ENCODE measurements at places on chromosomes 3 and 15.

- H3K4me3 ChIP-seq = no peak overlapping the region
- H3K27ac ChIP-seq = no peak overlapping the region
- H3K4me1 ChIP-seq = no peaks in the 10 kb centered on the region
These were observed 299.9 kb upstream of the MME start for GRCh38 chr3:154780263-154780662.

- peaks cover 21% of the 10 kb centered on the region for H3K4me1 ChIP-seq
- no peaks in the 10 kb centered on the region for H3K36me3 ChIP-seq
- no peak overlapping the region for H3K4me3 ChIP-seq
- no peak for DNase-seq
- H3K27ac ChIP-seq = no peak overlapping the region
- H3K27me3 ChIP-seq = no peaks in the 10 kb centered on the region
These were observed 175.6 kb upstream of the WNT5A start for GRCh38 chr3:55662683-55663082.

GRCh38 chr15:61090386-61091288, 138.5 kb downstream of the RORA start:
- H3K4me1 ChIP-seq = peaks cover 4% of the 10 kb centered on the region
- no peaks in the 10 kb centered on the region for H3K27me3 ChIP-seq
- H3K27ac ChIP-seq = no peak overlapping the region
- H3K36me3 ChIP-seq = no peaks in the 10 kb centered on the region
- DNase-seq = no peak
- no peak overlapping the region for H3K4me3 ChIP-seq

GRCh38 chr3:177461765-177462164, 264.5 kb upstream of the TBL1XR1 start:
- H3K4me3 ChIP-seq = no peak overlapping the region

- no peak overlapping the region for H3K27ac ChIP-seq
- H3K4me1 ChIP-seq = peaks cover 4% of the 10 kb centered on the region
- no peak overlapping the region for H3K4me3 ChIP-seq
- peaks cover 53% of the 10 kb centered on the region for H3K27me3 ChIP-seq
- H3K36me3 ChIP-seq = no peaks in the 10 kb centered on the region
These were observed 4.3 kb downstream of the RNU6-1 start for GRCh38 chr15:67835297-67836133.

DNA sequence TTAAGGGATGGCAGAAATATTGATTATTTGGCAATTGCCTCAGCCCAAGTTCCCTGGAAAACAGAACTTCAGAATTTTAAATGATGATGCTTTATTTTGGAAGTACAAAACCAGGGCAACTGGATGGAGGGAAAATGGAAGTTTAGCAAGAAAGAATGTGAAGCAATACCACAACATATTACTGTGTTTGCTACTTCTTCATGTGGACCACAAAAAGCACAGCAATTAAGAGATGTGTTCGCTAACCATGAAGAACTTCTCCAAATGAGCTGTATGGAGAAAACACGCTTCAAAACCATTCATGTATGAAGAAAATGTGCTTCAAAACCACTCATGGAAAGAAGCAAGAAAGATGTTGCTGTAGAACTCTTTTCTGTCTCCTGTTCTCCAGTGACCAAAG, 64.7 kb upstream of the ARL6 start:
- H3K4me1 ChIP-seq = no peaks in the 10 kb centered on the region
- no peaks in the 10 kb centered on the region for H3K27me3 ChIP-seq
- no peaks in the 10 kb centered on the region for H3K36me3 ChIP-seq

- no peaks in the 10 kb centered on the region for H3K4me1 ChIP-seq
- H3K4me3 ChIP-seq = no peak overlapping the region
- H3K36me3 ChIP-seq = no peaks in the 10 kb centered on the region
- DNase-seq = no peak
- H3K27me3 ChIP-seq = no peaks in the 10 kb centered on the region
- H3K27ac ChIP-seq = no peak overlapping the region
These were observed 28.1 kb upstream of the MCTP2 start for GRCh38 chr15:94203306-94203705.

DNA sequence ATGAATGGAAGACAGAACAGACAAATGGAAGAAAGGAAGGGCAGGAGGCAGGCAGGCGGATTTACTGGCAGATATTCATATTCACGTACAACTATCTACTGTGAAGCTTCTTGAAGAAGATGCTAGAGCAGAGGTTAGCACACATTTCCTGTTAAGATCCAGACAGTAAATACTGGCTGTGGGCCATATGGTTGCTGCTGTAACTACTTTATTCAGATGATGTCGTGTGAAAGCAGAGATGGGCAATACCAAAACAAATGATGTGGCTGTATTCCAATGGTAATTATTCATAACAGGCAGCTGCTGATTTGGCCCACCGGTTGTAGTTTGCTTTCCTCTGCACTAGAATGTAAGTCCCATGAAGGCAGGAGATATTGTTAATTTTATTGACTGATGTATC, 115.7 kb upstream of the PRTG start:
- H3K4me1 ChIP-seq = no peaks in the 10 kb centered on the region
- DNase-seq = no peak
- no peak overlapping the region for H3K4me3 ChIP-seq

DNA sequence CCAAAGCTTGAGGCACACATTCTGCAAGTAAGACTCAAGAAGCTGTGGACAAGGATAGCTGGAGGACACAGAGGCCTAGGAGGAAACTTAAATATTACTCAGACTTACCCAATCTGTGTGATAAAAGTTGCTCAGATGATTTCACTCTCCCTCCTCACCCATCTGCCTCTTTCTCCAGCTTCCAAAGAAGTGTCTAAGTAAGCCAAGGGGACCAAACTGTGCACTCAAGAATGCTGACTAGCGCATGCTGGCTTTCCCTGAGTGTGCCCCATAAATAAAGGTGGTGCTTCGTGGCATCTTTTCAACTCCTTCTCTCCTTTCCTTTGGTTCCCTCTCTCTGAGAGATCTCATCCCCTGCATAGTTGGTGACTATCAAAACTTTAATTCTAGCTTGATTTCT, 211.0 kb upstream of the LMCD1 start:
- DNase-seq = no peak
- H3K27ac ChIP-seq = no peak overlapping the region
- no peak overlapping the region for H3K4me3 ChIP-seq
- no peaks in the 10 kb centered on the region for H3K27me3 ChIP-seq
- no peaks in the 10 kb centered on the region for H3K36me3 ChIP-seq

DNA sequence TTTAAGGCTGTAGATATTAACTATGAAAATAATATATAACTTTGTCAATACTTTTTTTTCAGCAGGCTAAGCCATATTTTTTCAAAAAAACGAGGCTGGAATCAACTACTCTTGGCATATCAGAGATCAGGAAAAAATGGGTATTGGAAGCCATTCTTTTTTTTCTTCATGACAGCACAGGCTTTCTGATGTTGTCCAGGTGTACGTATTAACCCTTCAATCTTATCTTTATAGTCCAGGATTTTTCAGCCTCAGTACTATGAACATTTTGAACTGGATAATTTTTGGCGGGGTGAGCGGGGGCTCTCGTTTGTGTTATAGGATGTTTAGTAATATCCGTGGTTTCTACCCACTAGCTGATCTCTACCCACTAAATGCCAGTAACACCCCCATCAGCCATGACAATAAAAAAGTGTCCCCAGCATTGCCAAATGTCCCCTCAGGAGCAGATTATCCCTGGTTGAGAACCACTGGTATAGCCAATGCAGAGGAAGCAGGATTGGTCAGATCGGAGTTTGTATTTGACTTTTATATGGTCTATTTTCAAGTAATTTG, 52.0 kb downstream of the PLCL2 start:
- DNase-seq = no peak
- H3K36me3 ChIP-seq = no peaks in the 10 kb centered on the region
- no peak overlapping the region for H3K4me3 ChIP-seq
- no peak overlapping the region for H3K27ac ChIP-seq
- H3K4me1 ChIP-seq = no peaks in the 10 kb centered on the region

DNA sequence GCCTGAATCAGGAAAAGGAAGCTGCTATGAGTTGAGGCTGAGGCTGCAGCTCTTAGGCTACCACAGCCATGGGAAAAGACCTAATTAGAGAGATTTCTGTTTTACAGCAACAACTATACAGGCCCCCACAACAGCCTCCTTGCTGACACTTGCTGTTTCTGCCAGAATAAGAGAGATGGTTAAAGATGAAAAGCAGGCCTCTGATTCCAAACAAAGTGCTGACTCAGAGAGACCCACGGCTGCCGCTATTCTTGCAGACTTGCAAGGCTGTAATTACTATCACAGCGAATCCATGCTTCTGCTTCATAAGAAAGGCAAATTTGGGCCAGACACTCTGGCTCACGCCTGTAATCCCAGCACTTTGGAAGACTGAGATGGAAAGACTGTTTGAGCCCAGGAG, 41.8 kb downstream of the MCF2L2 start:
- H3K36me3 ChIP-seq = no peaks in the 10 kb centered on the region
- no peak overlapping the region for H3K27ac ChIP-seq
- no peak for DNase-seq
- no peaks in the 10 kb centered on the region for H3K27me3 ChIP-seq
- H3K4me3 ChIP-seq = no peak overlapping the region

- H3K4me1 ChIP-seq = peaks cover 5% of the 10 kb centered on the region
- DNase-seq = peak; percentile 36
- H3K27me3 ChIP-seq = no peaks in the 10 kb centered on the region
These were observed 211.7 kb upstream of the WNT5A start for GRCh38 chr3:55698831-55699230.

DNA sequence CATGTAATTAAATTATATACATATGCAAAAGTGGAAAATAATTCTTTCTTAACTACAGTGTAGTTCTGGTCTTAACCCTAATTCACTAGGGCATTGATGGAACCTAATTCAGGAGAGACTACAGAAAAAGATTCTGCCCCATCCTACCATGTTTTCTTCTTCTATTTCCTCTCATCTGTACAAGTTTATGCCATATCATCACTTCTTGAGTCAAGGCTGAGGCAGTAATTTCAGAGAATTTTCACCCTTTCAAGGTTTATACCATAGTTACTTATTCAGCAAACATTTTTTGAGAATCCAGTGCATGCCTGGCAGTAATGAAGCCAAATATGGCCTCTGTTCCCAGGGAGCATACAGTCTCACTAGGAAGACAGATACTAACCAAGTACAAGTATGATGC, 33.4 kb downstream of the SHOX2 start:
- H3K27me3 ChIP-seq = no peaks in the 10 kb centered on the region
- H3K36me3 ChIP-seq = no peaks in the 10 kb centered on the region
- no peak overlapping the region for H3K27ac ChIP-seq
- no peaks in the 10 kb centered on the region for H3K4me1 ChIP-seq

DNA sequence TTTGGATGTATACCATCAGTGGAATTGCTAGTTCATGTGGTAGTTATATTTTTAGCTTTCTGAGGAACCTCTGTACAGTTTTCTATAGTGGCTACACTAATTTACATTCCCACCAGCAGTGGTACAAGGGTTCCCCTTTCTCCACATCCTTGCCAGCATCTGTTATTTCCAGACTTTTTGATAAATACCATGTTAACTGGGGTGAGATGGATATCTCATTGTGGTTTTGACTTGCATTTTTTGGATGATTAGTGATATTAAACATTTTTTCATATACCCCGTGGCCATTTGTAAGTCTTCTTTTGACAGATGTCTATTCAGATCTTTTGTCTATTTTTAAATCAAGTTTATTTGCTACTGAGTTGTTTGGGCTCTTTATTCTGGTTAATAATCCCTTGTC, 455.6 kb upstream of the RARB start:
- H3K4me1 ChIP-seq = no peaks in the 10 kb centered on the region
- no peak for DNase-seq

DNA sequence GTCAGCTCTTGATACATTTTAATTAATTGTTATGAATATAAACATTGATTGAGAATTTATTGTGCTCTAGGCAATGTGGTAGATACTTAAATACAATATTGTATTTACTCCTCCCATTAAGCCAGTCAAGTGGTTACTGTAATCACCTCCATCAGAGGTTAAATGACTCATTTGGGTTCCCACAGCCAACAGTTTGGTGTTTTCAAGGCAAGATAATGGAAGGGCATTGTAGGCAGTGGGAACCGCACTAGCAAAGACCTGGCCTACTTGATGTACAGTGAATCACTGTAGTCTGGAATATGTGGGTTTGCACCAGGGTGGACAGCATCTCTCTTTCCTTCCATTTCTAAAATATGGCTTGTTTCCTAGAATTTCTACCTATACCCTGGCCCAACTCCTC, 127.4 kb downstream of the EDEM1 start:
- no peak overlapping the region for H3K27ac ChIP-seq
- H3K36me3 ChIP-seq = no peaks in the 10 kb centered on the region
- H3K27me3 ChIP-seq = no peaks in the 10 kb centered on the region
- H3K4me1 ChIP-seq = no peaks in the 10 kb centered on the region
- H3K4me3 ChIP-seq = no peak overlapping the region
- no peak for DNase-seq

GRCh38 chr15:31434588-31435260, 108.1 kb downstream of the KLF13 start:
- no peaks in the 10 kb centered on the region for H3K36me3 ChIP-seq
- H3K4me1 ChIP-seq = no peaks in the 10 kb centered on the region
- H3K27ac ChIP-seq = no peak overlapping the region
- no peak overlapping the region for H3K4me3 ChIP-seq

GRCh38 chr3:81375921-81376320, 385.5 kb downstream of the GBE1 start:
- no peaks in the 10 kb centered on the region for H3K4me1 ChIP-seq
- no peak for DNase-seq
- no peak overlapping the region for H3K4me3 ChIP-seq
- H3K36me3 ChIP-seq = no peaks in the 10 kb centered on the region

- H3K27me3 ChIP-seq = no peaks in the 10 kb centered on the region
- no peak overlapping the region for H3K27ac ChIP-seq
- H3K4me1 ChIP-seq = no peaks in the 10 kb centered on the region
- DNase-seq = no peak
These were observed 56.4 kb upstream of the TAMM41 start for GRCh38 chr3:11903047-11903446.

- H3K27me3 ChIP-seq = no peaks in the 10 kb centered on the region
- no peak overlapping the region for H3K4me3 ChIP-seq
- no peak for DNase-seq
- H3K4me1 ChIP-seq = no peaks in the 10 kb centered on the region
- H3K36me3 ChIP-seq = no peaks in the 10 kb centered on the region
These were observed 50.2 kb downstream of the PDHB start for GRCh38 chr3:58383476-58383875.

DNA sequence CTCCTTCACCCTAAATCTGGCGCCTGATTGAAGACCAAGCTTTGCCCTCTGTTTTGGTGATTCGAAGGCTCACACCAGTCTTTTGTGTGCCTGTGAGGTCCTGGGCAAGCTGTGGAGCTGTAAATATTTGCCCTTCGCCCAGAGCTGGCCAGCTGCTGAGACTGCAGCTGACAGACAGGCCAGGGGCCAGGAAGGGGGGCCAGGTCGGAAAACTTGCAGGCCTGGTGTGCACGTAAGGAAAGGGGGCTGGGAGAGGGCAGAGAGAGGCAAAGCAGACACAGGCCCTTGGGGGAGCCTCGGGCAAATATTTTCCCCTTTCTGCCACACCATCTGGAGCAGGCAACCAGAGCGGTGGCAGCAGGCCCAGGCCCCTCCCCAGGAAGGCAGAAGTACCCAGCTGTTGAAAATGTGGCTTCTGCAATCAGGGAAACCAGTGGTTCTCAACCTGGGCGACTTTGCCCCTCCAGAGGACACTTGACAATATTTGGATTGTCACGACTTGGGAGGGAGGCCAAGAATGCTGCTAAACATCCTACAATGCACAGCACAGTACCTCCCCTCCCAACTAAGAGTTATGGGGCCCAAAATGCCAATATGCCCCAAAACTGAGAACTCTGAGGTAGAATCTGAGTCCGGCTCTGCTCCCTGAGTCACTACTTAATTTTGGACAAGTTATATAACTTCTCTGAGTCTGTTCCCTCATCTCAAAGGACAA, 2.5 kb downstream of the PDZRN3 start:
- H3K4me3 ChIP-seq = no peak overlapping the region
- DNase-seq = no peak
- no peak overlapping the region for H3K27ac ChIP-seq
- no peaks in the 10 kb centered on the region for H3K4me1 ChIP-seq
